ENCODE measurements at places on chromosomes 12 and 14.

GRCh38 chr12:39697108-39697507 lies 77.5 kb upstream of the ABCD2 start:
- DNase-seq: no peak

- no peak for DNase-seq
These were observed 2.6 kb downstream of the MAP3K12 start for GRCh38 chr12:53496752-53497032.

DNA sequence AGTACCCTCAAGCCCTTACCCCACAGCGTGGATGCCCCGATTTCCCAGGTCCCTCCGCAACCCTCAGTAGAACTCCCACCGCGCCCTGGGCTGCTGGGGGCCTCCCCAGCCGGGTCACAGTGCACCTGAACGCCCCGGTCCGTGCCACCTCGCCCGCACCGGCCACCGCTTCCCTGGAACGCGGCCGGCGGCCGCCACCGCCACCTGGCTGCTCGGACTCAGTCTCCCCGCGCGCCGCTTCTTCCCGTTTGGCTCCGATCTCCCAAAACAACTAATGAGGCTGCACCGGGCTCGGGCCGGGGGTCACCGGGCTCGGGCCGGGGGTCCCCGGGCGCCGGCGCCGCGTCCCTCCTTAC lies 1.0 kb downstream of the ITPK1 start:
- no peak for DNase-seq

DNA sequence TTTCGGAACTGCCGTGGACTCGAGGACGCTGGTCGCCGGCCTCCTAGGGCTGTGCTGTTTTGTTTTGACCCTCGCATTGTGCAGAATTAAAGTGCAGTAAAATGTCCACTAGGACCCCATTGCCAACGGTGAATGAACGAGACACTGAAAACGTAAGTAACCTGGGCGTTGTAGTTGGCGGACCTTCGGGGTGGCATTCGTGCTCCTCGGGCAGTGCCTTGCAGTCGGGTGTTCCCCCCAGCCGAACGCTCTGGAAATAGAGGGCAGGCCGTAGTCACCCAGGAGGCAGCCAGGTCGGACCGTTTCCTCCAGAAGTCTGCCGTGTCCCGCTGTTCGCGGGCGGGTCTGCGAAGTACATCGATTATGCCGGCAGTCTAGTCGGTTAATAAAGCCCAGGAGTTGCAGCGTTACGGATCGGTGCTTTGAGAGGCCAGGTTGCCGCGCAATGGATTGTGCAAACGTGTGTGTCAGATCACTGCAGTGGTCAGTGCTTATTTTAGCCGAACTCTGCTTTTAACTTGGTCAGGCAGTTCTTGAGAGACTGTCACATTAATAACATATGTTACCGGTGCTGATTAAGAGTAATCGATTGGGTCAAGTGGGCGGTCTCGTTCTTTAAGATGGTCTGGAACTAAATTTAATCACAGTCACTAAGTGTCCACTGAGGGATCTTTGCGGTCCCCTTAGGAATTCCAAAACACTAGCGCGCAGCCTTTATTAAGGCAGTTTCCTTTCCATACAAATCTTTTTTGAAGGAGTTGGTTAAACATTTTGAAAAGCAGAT lies 906 bp downstream of the MARK3 start:
- DNase-seq: peak; percentile 25

GRCh38 chr12:70964867-70965510 lies 44.5 kb upstream of the PTPRR start:
- no peak for DNase-seq

GRCh38 chr12:6638305-6638704 lies 2.5 kb upstream of the LPAR5 start:
- DNase-seq: no peak

- no peak for DNase-seq
These were observed 49.9 kb downstream of the GTF2A1 start for GRCh38 chr14:81170829-81171195.

DNA sequence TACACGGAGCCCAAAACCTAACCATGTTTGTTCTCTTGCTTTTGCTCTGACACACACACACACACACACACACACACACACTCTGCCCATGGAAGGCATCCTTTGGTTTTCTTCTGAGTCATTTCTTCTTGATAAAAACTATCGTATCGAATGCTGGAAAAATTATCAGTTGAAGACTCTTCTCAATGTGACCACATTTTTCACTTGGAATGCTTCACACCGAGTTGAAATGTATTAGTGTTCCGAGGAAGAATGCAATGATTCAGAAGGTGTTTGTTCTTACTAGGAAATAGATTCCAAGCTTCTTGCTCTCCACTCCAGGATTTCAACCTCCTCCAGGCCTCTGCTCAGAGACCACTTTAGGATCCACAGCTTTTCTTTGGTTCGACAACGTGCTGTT lies 226.3 kb downstream of the MON2 start:
- DNase-seq: no peak

- DNase-seq: no peak
These were observed 401.1 kb downstream of the RGS6 start for GRCh38 chr14:72333357-72333756.

- DNase-seq: no peak
These were observed 57.6 kb downstream of the LMNTD1 start for GRCh38 chr12:25495331-25496097.

- peak; percentile 96 for DNase-seq
These were observed 11.1 kb upstream of the NINJ2 start for GRCh38 chr12:674272-674781.

GRCh38 chr14:69501423-69501838 lies 16.9 kb downstream of the PLEKHD1 start:
- no peak for DNase-seq

GRCh38 chr14:95500772-95501401 lies 15.6 kb downstream of the SYNE3 start:
- DNase-seq: no peak

DNA sequence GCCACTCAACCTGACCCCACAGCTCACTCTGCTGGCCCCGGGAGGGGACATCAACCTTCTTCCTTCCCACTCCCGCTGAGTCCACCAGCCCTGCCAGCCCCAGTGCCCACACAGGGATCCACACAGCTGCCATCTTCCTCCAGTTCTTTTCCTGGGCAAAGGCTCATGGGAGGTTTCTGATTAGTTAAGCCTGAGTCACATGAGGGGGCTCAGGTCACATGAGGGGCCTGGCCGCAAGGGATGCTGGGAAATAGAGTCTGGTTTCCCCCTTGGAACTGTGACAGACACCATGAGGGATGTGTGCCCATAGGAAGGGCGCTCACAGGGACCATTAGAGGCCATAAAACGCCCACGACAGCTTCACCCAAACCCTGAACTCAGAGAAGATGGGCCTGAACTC lies 228.7 kb upstream of the SFSWAP start:
- no peak for DNase-seq

DNA sequence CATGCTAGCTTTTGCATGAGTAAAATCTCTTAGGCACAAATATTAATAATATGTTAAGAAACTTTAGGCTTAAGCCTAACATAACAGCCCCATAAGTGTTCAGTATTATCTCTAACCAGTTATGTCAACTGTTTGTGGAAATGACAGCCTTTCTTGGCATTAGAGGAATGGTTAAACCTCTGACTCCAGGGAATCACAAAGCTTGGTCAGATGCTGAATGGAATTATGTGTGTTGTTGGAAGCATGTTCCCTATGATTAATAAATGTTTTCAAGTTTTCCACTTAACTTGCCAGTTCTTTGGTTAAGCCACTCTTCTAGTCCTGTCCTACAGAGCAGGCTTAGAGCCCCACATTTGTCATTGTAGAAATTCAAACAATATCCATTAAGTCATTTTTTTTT lies 17.0 kb downstream of the PSEN1 start:
- DNase-seq: no peak

DNA sequence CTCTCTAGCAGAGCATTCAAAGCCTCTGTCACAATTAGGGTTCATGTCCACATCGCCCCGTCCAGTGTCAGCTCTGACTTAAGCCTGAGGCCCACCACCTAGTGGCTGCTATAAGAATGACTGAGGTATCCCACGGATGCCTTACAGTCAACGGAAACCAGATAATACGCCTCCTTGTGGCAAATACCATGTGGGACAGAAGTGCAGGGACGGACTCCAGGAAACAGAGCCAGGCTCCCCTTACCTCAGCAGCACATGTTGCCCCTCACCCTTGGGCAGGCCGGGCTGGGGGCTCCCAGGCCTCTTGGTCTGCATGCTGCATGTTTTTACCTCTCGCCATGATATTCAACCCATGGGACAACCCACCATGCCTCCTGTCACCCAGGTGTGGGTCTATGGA lies 86.3 kb downstream of the VWF start:
- DNase-seq: peak; percentile 57

DNA sequence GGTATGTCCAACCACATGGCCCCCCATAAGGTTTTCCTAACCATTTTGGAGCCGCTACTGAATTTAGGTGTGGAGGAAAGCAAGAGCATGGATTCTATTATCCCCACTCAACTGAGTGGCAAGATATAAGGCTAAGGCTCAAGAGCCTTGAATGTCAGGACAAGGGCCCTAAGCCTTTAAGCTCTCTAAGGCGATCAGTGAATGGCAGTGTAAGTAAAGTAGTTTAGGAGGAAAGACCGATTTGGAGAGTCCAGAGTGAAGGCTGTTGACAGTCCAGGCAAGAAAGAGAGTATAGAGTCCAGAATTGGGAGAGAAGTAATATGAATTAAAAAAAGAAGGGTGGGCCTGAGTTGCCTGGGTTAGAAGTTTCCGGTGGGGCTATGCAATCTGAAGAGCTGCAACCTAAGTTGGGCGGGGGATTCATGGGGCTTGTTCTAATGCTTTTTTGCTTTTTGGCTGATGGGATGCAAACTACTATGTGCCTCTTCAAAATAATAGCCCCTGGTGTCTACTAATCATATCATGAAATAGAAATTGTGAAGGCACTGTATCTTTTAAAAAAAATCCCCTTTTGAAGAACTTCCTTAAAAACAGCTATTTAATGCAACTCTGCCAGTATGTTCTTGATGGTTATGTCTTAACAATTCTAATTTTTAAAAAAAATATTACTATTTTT lies at the start of gene SPIC:
Gene SPIC (plus strand): TSS at position 626 of the 676 bp plus-strand sequence. CDS start 1,569 bp downstream, outside the sequence.
- no peak for DNase-seq

DNA sequence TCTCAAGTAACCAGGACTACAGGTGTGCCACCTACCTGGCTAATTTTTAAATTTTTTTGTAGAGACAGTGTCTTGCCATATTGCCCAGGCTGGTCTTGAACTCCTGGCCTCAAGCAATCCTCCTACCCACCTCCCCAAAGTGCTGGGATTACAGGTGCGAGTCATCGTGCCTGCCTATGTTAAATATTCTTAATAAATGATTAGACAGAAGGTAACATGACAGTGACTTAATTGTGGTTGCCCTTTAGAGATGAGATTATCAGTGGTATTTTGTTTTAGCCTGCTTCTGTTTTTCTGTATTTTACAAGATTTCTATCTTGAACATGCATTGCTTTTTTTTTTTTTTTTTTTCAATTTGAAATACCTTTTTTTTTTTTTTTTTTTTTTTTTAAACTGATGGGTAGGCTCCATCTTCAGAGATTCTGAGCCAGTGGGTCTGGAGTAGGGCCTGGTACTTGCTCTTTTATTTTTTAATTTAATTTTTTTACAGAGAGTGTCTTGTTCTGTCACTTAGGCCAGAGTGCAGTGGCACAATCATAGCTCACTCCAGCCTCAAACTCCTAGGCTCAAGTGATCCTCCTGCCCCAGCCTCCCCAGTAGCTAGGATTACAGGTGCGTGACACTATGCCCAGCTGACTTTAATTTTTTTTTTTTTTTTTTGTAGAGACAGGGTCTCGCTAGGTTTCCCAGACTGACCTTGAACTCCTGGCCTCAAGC lies 88.4 kb downstream of the BORCS5 start:
- DNase-seq: no peak

- DNase-seq: no peak
These were observed 248.0 kb downstream of the NPAS3 start for GRCh38 chr14:33186656-33187055.

- no peak for DNase-seq
These were observed 401.0 kb downstream of the TMEM121 start for GRCh38 chr14:105927096-105928060.

DNA sequence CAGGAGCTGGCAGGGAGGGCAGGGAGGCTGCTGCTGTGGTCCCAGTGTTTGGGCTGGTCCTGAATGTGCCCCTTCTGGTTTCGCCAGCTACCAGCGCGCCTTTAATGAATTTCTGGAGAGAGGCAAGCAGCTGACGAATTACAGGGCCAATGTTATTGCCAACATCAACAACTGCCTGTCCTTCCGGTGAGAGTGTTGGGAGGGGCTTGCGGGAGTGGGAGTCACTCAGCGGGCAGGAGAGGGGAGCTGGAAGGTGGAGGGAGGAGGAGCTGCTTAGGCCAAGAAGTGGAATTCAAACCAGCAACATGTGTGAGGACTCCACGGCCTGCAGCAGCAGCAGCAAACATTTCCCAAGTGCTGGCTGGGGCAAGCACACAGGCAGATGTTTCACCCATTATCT lies 7.7 kb downstream of the TNFAIP2 start:
- no peak for DNase-seq

DNA sequence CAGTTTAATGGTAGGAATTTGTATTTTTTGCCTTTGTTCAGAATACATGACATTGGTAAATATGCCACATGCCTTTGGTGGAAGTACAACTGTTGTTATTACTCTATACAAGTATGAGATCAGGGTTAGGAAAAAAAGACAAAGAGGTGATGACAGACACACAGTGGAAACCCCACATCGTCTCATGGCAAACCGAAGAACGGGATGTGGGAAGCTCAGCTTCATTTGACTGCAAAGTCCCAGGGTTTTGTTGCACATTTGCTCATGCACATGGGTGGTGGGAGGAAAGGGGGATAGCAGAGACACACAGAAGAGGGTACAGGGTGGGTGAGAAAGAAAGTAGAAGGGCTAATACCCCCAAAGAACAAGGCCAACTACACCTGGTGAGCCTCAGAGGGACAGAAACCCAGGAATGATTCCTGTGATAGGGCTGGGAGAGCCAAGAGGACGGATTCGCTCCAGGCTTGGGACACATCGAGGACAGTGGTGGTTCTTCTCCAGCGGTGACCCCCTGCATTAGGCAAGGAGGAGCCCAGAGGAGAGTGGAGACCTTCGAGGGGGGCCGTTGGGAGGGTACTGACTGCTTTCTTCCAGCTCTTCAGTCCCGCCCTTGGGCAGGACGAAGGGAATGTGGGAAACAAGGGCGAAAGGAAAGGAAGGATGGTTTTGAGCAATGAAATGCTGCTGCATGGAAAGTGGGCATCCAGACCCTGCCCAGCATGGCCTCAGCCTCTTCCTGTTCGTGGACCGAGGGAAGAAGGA lies 8.1 kb downstream of the VAMP1 start:
- no peak for DNase-seq

GRCh38 chr12:118271183-118271582 lies 101.5 kb downstream of the TAOK3 start:
- DNase-seq: no peak

DNA sequence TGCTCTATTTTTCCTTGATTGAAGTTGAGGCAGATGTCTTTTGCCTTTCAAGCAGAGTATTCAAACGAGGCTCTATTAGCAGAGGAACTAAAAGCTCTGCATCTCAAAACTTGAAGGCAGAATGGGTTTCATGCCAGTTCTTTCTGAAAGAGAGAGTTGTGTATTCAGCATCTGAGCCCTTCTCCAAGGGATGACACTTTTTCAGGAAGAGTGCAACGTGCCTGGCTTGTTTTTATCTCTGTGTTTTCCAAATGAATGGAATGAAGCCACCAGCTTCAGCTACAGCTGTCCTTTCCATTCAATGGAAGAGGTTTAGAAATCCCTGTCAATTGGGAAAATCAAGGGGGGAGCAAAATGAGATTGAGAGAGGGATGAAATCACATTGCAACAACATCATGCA lies 14.6 kb downstream of the BEST3 start:
- no peak for DNase-seq

All from T-helper 1 cell (primary cell).